ENCODE measurements at places on chromosomes 1 and 21. TPM values are rescaled to one million over a fixed set of nuclear protein-coding genes. Genes with fewer than 3 reads are reported as not detected.

DNA sequence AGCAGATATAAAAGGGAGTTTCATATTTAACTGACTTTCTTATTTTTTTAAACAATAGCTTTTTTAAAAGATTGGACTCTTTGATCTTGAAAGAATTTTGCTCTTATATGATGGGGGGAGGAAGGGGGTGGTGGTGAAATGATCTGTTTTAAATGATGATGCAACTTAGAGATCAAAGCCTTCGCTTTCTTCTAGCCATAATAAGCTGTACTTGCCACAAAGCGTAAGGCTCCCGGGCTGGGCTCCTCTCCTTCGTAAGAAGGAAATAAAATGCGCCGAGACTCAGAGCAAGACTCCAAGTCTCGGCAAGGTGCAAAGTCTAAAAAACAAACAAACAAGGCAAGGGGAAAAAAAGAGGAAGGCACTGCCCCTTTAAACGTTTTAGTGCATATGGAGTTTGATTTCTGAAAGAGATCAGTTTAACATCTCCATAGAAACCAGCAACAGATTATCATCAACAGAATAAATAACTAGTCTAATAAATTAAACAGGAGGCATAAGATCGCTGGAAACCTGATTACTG, 3.3 kb downstream of the CASZ1 start:
- no peak for DNase-seq

GRCh38 chr1:88284066-88284465, 400.0 kb upstream of the PKN2 start:
- no peak for DNase-seq

DNA sequence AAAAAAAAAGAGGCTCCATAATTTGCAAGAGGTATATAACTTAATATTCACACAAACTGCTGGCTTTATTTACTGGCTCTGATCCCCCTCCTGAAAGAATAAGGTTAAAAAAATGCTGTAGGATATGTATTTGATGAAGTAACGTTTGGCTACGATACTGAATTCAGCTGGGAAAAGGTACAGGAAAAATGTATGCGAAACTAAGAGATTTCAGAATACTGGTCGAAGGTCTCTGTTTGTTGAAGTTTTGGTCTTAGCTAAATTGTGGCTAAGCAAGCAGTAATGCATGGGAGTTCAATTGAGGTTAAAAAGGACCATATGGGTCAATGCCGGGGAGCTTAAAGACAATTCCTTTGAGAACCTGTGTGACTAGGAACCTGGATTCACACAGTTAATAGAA, 355.5 kb upstream of the NCAM2 start:
- no peak for DNase-seq

DNA sequence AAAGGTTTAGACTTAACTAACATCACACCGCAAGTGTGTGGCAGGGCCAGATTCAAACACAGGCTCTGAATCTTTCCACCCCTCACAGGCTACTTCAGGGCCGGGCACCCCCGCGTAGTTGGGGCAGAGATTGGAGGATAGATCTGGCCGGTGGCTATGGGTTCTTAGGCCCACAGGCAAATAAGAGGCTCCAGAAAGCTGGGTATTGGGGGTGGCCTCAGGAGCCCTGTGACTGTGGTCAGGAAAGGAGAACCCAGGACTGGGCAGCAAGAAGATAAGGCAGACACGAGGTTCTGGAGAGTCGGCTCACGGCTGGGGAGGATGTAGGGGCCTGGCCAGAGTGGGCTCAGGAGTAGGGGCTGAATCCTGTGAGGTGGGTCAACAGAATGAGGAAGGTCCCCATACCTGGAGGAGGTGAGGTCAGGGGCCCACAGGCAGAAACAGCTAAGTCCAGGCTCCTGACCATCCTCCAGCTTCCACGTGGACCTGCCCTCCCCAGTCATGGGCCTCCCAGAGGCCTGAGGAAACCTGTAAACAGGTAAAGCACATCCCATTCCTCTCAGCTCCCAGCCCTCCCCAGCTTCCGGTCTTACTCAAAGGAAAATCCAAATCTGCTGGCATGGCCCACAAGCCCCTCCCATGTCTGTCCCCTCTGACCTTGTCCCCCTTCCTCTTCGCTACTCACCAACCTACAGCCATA, 306.2 kb downstream of the MATN1 start:
- DNase-seq, result no peak

DNA sequence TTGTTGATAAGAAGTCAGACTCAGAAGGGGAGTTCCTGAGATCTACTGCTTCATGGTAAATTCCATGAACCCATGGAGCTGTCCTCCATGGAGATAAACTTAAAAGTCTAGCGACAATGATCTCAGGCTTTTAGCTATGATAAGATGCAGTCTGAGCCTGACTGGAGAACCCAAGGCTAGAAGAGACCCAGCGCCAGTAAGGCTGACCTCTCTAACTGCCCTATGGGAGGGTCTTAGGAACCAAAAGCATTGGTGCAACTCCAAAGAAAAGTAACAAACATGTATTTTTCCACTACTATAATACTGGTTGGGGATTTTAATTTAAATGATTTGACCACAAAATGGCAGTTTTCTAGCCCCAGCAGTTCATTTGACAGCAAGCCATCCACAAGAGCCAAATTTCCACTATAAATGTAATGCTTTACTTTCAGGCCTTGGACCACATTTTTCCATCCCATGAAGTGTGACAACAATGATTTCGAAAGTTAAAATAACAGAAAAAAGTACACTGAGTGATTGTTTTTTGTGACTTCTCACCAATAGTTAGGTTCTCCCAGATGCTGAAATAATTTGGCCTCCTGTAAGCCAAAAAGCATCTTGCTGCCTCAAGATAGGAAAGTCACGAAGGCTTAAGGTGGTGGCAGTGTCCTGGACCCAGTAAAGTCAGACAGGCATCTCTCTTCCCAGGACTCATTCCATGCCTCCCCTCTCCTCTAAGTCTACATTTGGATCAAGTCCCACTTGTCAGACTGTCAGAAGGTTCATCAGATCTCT, 43.1 kb upstream of the EXOSC10 start:
- no peak for DNase-seq

DNA sequence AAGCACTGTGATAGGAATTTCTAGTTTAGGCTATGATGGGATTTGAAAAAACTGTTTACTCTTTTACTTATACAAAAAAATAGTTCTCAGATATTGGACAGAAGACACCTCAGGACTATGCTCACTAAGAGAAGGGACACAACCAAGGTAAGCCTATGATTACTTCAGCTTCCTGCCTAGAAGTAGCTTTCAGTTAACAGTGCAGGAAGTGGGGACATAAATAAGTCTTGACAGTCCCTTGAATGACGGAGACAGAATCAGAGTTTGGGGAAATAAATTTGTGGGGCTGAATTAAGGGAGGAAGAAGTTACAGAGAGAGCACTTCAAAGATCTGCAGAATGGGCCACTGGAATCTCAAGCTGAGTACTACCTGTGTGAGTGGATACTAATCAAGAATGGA, 53.8 kb upstream of the OLFM3 start:
- no peak for DNase-seq

Gene CD1D
- 1.3 TPM for total RNA-seq

Gene OR2G6
- total RNA-seq, result not detected

Gene PROX1
- 16.1 TPM for total RNA-seq

Gene SYCP1
- not detected for total RNA-seq

Gene PLOD1
- 78.5 TPM for total RNA-seq
